ENCODE measurements at places on chromosomes 7 and 10.

GRCh38 chr10:79149662-79150443 is 81.1 kb downstream of the ZMIZ1 start:
- DNase-seq, result peak; percentile 60

DNA sequence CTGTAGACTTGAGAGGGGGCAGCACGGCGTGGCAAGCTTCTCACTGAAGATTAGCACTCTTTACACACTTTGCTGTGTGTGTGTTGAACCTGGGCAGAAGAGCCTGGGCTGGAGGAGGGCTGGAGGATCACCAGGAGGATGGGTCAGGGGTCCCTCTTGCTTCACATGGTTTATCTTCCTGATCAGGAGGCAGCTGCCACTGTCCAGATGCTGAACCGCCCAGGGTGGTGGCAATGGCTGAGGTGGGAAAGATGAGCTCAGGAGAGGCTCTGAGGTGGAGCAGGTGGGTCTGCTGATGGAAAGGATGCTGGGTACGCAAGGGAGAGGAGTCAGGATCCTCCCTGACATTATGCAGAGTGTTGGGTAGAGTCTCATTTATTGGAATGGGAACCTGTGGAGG is 191.5 kb downstream of the RAMP3 start:
- no peak for DNase-seq

DNA sequence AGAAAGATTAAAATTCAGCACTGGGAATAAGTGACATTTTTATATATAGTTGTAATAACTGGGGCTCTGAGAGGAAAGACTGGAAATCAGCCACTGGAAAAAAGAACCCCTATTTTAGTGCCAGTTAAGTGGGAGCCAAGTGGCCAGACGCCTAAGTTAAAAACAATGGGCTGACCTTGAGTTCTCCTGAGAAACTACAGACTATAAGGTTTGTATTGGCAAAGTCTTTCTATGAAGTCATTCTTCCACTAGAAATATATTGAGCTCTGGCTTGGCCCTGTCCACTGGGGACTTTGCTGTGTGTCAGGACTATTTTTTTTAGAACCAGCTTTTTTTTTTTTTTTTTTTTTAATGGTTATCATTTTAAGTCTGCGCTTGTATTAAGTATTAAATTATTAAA is 210.6 kb upstream of the FZD8 start:
- no peak for DNase-seq

DNA sequence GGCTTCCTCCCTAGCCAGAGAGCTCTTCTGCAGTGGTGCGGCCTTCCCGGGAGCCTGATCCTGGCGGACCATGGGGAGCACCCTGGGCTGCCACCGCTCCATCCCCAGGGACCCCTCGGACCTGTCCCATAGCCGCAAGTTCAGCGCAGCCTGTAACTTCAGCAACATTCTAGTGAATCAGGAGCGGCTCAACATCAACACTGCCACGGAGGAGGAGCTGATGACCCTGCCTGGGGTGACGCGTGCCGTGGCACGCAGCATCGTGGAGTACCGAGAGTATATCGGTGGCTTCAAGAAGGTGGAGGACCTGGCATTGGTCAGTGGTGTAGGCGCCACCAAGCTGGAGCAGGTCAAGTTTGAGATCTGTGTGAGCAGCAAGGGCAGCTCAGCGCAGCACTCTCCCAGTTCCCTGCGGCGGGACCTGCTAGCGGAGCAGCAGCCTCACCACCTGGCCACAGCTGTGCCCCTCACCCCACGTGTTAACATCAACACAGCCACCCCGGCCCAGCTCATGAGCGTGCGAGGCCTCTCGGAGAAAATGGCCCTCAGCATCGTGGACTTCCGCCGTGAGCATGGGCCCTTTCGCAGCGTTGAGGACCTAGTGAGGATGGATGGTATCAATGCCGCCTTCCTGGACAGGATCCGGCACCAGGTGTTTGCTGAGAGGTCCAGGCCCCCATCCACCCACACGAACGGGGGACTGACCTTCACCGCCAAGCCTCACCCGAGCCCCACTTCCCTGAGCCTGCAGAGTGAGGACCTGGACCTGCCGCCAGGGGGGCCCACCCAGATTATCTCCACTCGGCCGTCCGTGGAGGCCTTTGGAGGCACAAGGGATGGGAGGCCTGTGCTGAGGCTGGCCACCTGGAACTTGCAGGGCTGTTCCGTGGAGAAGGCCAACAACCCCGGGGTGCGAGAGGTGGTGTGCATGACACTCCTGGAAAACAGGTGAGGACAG is 1.5 kb downstream of the EEPD1 start:
- DNase-seq, result no peak

GRCh38 chr10:72344932-72345331 is 9.8 kb downstream of the DNAJB12 start:
- peak; percentile 48 for DNase-seq

DNA sequence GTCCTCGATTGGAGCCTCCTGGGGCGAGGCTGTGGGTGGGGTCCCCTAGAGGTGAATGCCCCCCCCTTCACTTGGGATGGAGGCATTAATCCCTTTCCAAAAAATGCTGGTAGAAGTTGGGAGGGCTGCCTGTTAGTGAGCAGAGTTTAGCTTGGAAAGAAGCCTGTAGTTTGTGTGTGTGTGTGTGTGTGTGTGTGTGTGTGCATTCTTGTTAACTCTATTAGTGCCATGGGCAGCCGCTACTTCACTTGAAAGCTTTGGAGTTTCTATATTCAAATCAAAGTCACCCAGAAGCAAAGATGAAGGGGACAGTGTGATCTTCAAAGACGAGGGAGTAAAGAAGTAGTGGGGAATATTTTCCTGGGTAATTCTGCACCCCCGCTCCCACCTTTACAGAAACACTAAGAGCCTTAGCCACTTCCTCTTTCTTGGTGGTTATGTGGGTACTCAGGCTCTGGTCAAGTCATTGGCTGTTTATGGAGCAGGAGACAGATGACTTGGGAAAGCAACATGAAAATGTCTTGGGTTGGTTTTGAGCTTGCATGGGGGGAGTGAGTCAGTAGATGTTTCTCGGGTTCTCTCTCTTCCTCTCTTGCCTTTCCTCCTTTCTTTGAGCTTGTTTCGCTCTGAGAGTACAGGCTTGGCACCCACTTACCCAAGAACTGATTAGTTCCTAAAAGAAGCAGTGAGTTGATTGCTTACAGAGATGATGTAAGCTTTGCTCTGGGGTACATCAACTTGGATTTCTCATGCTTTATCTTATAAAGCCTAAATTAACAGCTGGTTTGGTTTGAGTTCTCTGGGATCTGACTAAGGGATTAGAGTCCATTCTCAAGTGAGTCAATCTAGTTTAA is 35.9 kb downstream of the TCF7L2 start:
- DNase-seq, result peak; percentile 27

DNA sequence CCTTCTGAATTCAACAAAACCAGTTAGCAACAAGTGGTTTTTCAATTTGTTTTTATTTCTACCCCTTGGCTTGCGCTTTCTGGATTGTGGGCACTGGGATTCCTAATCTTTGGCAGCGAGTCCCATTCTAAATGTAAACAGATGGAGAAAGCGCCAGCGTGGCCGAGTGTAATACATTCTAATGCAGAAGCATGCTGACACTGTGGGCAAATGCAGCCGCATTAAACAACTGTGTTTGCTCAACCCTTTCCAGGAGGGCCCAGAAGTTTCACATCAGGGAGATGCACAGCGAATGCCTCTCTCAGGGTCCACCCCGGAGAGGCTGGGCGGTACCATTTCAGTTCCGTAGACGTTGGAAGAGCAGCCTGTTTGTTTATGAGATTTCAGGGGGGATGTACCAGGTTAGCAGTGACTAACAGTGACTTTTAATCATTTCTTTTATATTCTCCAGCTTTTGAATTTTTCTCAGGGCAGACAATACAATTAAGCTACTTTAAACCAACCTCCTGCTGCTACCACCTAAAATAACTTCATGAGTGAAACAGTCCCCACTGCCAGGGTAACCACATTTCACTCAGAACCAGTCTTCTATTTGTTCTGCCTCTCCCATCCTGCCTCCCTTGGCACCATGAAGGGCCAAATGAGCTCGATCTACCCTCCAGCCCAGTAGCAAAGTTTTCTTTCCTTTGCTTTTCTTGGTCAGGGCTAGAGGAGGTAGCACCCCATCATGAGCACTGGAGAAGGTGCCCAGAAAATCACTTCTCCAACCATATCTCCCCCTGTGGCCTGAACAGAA is 164.2 kb upstream of the ITGB1 start:
- DNase-seq, result no peak

- no peak for DNase-seq
Observed at GRCh38 chr7:96304573-96304972, 17.3 kb downstream of the SLC25A13 start.

DNA sequence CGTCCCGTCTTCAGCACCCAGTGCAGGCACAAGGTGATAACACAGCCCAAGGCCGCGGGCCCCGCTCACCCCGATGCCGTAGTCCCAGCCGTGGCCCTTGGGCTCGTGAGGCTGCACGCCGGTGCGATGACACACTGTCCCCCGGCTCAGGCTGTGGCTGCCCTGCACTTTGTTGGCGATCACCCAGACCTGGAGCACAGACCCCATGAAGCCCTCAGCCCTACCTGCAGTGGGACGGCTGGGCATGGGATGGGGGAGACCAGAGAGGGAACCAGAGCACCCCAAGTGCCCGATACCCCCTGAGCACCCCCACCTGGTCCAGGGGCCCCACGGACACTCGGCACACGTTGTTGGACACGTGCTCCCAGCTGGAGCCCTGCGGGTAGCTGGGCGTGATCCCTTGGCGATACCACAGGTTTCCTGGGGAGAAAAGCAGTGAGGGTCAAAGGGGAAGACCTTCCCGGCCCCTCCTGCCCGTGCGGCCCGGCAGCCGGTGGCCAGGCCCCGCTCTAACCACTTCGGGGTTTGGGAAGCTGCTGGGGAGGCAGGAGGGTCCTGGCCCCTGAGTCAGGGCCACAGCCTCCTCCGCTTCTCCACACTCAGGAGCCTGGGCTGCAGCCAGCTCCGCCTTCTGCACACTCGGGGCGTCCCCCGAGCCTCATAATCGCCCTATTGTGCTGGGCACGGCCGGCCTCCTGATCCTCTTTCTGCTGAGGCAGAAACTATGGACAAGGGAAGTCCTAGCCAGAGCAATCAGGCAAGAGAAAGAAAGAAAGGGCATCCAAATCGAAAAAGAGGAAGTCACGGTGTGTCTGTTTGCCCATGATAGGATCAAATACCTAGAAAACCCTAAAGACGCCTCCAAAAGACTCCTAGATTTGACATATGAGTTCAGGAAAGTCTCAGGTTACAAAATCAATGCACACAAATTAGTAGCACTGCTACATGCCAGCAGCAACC is 6.7 kb downstream of the BHLHA15 start:
- no peak for DNase-seq

DNA sequence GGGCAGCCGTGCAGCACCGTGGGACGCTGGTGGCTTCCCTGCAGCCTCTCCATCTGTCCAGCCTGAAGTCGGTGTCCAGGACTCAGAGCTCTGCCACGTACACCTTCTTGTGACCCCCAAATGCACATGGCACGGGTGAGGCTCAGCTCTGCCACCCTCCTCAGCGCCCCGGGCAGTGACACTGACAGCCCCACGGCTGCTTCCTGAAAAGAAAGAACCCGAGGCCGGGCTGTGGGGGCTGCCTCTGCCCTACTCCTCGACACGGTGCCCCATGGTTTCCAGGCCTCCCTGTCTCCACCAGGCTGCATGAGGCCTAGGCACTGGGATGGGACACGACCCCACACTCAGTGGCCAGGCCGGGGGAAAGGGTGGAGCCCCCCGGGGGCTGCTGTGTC is 13.7 kb downstream of the ADGRA1 start:
- DNase-seq, result no peak

GRCh38 chr7:50282813-50283605 is 21.5 kb upstream of the IKZF1 start:
- DNase-seq, result no peak

- no peak for DNase-seq
Observed at GRCh38 chr7:149832332-149833041, 5.7 kb upstream of the ZNF862 start.

- DNase-seq, result no peak
Observed at GRCh38 chr10:7345717-7346116, 65.1 kb downstream of the SFMBT2 start.

GRCh38 chr10:71187600-71187999 is 24.8 kb upstream of the UNC5B start:
- DNase-seq, result no peak

DNA sequence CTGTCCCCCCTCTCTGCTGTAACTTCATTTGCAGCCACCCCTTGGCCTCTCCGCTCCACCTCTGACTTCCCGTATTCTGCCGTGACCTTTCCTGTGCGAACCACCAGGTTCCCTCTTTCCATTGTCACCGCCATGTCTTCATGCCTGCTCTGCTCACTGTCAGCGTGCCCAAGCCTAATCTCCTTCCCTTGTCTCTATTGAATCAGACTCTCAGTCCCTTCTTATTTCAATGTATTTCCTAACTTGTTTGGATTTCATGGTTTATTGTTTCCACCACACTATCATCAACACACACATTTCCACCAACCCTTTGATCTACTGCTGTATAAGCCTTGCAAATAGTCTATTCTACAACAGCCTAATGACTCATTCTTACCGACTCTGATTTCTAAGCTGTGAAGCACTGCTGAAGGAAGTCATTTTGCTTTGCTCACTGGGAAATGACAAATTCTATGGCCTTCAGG is 30.0 kb upstream of the INHBA start:
- DNase-seq, result no peak

- DNase-seq, result no peak
Observed at GRCh38 chr7:27501001-27501400, 161.7 kb downstream of the HIBADH start.

GRCh38 chr7:98137826-98138151 is 31.1 kb downstream of the LMTK2 start:
- no peak for DNase-seq

DNA sequence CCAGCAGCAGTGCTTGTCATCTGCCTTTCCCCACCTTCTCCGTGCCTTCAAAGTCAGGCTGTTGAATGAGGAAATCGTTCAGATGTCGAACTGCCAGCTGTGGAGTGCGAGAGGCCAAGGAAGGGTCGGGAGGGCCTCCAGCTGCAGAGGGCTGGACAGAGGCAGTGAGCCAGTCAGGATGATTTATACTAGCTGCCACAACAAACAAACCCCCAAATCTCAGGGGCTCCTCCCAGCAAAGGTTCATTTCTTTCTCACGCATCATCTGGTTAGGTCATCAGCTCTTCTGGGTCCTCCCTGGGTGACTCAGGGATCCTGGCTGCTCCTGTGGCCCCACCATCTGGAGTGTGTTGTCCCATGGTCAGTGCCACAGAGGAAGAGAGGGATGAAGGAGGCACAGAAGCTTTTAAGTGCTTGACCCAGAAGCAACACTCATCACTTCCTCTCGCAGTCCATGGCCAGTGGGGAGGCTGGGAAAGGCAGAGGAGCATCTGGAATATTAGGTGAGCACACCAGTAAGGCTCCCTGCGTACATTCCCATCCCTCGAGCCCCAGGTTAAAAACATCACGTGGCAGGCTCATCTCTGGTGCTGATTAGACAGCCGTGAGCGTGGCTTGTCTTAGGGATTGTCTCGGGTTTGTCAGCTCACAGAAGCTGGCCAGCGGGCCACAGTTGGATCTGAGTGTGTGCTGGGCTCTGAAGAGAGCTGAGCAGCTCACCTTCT is 140.7 kb downstream of the RGS10 start:
- DNase-seq, result no peak

Measured in stimulated activated CD4-positive, alpha-beta T cell treated with anti-CD3 and anti-CD28 coated beads, Interleukin-15, amount 100 ng/mL, for 24 hours (primary cell).